ENCODE measurements at places on chromosomes 12 and 14.

DNA sequence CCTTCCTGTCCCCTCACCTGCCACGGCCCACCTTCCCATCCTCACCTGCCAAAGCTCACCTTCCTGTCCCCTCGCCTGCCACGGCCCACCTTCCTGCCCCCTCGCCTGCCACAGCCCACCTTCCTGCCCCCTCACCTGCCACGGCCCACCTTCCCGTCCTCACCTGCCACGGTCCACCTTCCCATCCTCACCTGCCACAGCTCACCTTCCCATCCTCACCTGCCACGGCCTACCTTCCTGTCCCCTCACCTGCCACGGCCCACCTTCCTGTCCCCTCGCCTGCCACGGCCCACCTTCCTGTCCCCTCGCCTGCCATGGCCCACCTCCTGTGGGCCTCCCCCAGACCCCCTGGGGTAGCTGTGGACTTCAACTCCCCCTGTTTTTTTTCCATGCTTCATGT is 48.8 kb upstream of the GPR68 start:
- DNase-seq, result peak; percentile 22

DNA sequence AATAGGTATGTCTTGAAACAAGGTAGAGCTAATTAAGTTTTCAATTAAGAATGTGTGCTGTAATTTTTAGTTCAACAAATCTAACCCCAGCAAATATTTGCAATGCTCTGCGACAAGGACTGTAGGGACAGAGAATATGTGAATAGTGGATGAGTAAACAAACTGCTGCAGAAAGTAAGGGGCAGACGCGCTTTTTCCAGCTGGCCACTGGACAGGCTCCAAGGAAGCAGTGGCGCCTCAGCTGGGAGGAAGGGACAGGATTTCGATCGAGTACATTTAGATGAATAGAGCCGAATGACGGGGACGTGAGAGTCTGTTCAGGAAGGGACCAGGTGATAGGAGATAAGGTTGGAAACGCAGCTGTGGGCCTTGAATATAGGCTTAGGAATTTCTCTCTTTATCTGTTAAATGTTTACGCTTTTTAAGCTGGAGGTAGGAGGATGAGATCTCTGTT is 69.3 kb downstream of the ELK3 start:
- no peak for DNase-seq

GRCh38 chr12:124675881-124676713 is 108.7 kb upstream of the NCOR2 start:
- DNase-seq, result peak; percentile 63

- DNase-seq, result no peak
Measured at GRCh38 chr14:66635435-66635834, 127.5 kb downstream of the GPHN start.

DNA sequence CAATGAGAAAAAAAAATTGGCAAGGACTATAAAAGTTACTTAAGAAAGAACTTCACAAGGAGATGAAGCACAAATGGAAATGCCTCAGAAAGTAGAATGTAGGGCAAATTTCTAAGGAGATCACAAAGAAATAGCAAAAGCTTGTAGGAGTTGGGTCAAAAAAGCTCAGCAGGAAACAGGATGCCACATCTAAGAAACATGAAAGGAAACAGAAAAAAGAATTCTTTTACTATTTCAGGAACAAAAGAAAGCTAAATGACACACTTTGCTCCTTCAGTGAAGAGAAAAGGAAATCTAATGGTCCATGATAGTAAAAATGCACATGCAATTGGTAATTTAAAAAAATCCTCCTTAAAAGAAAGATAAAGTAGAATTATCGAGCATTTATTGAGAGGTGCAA is 452.1 kb upstream of the GARIN6 start:
- DNase-seq, result no peak

DNA sequence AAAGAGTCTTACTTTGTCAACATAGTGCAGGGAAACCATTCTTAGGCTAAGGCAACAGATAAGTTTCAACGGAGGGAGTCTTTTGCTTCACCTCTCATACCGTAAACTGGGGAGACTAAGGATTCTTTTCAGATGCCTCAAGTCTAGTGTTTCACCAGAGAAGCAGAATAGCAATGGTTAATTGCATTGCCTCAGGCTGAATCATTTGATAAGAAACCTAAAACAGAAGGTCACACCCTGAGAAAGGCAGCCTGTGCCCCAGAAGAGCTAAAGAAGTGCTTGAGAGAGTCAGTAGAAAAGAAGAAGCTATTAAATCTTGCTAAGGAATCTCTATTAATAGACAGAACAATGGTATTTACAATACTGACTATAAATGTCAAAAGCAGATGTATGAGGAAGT is 21.8 kb upstream of the ATXN7L3B start:
- DNase-seq, result no peak

All from NB4 (cell line).